ENCODE measurements at places on chromosomes 12 and 14.

DNA sequence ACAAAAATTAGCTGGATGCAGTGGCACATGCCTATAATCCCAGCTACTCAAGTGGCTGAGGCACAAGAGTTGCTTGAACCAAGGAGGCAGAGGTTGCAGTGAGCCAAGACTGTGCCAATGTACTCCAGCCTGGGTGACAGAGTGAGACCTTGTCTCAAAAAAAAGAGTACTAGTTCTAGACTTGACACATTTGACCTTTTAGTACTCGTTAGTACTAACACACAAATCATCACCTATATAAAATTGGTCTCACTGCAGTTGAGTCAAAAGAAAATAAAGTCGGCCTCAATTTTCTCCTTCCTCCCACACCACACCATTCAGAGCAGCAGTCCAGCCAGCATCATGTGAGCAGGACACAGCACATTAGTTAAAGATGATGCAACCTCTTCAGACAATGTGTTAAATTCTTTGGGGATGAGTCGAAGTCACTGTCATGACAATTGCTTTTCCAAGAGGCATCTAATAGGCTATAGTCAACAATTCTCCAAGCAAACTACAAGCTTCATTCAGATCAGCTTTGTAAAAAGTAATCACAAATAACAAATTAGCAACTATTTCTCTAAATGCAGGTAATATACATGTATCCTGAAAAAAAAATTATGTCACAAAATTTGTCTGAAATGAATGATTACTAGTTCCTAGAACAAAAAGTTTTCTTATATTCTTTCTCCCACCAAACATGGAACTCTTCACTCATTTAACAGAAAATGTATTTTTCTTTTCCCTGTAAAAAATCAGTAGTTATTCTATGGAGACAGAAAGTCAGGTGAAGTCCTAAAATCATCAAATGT, 55.6 kb downstream of the CLIP1 start:
- DNase-seq, result no peak

DNA sequence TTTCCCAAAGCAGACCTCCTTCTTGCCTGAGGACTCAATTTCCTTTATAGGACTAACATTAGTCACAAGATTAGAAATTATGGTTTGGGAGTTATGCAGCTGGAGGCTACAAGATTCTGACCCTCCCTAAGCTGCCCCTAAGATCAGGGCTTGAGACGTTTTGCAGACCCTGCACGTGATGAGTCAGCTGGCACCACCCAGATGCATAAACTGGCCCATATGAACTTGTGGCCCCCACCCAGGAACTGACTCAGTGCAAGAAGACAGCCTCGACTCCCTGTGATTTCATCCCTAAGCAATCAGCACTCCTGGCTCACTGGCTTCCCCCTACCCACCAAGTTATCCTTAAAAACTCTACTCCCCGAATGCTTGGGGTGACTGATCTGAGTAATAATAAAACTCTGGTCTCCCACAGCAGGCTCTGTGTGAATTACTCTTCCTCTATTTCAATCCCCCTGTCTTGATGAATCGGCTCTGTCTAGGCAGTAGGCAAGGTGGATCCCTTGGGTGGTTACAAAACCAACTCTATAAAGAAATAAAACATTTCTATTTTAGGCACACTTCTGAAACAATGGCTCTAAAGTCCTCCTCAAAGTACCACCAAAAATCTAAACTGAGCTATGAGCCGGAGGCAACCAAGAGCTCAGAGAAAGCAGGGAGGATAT, 233.4 kb downstream of the TMEM132D start:
- DNase-seq, result no peak

DNA sequence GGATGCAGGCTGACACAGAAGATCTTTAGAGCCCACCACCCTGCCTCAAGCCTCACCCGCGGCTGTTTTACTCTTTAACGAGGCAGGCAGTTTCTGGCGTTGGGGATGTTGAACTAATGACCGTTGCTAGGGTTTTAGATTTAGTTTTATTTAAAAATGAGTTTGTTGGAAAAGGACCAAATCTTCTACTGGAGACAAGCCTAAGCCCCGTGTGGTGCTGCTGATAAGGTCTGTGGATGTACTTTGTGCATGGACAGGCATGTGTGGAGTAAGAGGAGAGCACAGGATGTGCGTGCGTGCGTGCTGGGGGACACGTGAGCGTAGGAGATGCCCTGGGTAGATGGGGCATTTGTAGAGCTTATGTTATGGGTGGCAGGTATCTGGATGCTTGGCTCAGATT, 5.7 kb downstream of the NTF3 start:
- DNase-seq, result no peak

- no peak for DNase-seq
Measured at GRCh38 chr14:77790566-77791224, 9.2 kb upstream of the ADCK1 start.

DNA sequence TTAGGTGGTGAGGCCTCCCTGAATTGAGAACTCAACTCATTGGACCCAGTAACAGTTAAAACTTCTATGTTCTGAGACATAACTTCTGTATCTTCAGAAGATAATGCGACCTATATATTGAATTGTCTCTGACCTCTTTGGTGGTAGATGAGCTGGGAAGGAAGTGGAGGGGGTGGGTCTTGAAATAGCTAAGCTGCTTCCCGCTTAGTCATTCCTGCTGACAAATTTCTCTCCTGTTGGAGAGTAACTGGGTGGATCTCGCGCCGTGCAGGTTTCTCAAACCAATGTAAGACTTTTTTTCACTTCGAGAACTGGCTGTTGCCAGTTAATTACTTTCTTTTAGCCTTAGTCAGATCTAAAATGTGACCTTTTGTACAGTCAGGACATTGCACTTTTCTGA, 100.8 kb downstream of the PPHLN1 start:
- no peak for DNase-seq

DNA sequence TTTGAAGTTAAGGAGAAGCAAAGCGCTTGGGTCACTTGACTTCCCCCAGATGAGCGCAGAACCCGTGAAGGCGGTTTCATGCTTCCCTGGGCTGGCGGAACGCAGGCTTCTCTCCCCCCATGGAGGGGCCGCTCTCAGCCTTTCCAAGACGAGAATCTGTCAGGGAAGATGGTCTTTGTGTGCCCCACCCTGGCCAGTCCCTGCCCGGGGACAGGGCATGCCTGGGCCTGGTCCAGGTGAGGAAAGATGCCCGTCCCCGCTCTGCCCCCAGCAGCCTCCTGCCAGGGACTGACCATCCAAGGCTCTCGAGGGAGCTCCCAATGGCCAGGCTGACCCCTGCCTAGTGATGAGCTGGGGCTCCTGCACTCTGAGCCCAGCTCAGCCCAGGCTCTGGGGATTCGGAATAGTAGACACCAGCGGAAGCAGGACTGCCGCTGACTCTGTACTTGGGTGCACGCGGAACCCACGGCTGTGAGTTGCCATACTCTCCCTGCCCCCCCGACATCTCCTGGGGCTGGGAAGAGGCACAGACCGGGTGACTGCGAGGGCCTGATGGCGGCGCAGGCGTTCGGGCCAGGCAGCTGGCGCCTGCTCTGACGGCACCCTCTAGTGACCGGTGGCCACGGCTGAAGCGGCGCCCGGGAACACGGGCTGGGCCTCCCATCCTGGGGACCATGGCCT, 142.2 kb upstream of the FKBP4 start:
- DNase-seq, result no peak

Data from stimulated activated CD8-positive, alpha-beta memory T cell treated with anti-CD3 and anti-CD28 coated beads, Interleukin-7, amount 100 ng/mL, for 1 hour (primary cell).